Activated CD8-positive, alpha-beta memory T cell treated with anti-CD3 and anti-CD28 coated beads for 1 hour (primary cell): ENCODE measurements at places on chromosomes 12 and 14.
A peak's percentile ranks its signal among the peaks of the same experiment; 100 is the strongest.

DNA sequence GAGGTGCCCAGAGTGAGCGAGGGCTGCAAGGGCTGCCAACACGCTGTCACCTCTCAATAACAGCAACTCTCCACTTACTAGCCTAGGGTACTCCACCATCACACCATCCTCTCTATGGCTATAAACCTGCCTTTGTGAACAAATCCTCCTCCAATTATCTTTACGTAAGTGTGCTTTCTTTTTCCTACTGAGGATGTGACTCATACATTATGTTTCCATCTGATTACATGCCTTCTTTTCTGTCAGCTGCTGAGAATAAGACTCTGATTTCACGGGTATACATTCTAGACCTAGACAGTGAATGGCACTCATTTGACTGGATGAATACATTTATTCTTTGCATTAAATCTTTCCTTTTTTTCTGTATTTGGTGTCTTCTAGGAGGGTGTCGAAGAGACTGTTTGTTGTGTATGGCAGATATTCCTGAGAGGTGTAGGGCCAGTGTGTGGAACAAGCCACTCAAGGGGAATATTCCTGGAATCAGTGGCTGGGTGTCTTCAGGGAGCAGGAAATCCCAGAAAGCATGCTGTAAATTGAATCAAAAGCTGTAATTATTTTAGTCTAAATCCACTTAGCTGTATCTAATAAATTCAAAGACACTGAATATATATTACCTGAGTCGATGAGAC lies 327.3 kb upstream of the TMTC1 start:
- no peak for DNase-seq

DNA sequence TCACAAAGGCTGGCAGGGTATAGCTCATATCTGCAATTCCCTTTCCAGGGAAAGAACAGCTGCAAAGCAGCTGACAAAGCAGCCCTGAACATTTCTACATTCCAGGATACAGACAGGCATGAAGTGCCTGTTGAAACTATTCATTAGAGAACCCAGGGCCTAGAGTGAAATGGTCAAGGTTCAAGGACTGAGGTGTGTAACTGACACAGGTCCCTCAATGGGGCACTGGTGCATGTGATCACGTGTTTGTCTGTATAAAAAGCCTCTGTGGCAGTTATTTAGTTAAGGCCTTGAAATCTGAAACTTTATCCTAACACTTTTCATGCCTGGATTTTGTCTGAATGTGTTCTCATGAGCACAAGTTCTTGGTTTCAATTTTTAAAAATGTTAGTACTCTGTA lies 47.1 kb downstream of the GIT2 start:
- no peak for DNase-seq

- DNase-seq, result no peak
Measured at GRCh38 chr12:85642288-85642687, 193.9 kb downstream of the RASSF9 start.

DNA sequence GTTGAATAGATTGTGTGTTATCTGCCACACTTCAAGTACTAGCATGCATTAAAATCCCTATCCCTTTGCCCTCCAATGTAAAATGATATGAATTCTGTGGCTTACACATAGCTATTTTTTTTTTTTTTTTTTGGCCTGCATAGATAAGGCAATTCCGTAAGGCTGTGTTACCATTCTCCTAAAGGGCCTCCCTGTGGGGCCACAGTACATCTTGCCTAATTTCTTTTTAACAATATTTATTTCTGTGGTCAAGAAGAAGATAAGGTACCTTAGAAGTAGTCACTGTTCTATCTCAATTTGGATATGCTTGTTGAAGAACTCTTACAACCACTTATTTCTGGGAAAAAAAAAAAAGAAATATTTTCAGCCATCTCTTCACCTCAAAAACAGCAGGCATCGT lies 19.8 kb downstream of the FLRT2 start:
- no peak for DNase-seq

DNA sequence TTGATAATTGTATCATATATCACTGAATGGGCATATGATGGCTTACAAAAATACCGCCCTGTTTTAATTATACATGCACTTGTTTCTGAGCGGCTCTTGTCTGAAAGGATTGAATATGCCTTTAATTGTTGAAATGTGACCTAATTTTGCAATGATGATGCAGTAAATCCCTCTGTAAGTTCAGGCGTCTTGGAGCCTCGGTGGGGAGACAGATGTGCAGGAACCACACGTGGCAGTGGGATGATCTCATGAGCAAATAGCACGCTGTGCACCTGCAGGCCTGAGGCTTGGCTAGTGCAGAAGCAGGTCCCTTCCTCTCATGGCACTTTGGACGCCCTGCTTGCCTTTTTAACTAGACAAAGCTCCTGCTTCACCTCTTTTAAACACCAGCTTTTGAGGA lies 49.3 kb upstream of the ASPG start:
- DNase-seq, result no peak

DNA sequence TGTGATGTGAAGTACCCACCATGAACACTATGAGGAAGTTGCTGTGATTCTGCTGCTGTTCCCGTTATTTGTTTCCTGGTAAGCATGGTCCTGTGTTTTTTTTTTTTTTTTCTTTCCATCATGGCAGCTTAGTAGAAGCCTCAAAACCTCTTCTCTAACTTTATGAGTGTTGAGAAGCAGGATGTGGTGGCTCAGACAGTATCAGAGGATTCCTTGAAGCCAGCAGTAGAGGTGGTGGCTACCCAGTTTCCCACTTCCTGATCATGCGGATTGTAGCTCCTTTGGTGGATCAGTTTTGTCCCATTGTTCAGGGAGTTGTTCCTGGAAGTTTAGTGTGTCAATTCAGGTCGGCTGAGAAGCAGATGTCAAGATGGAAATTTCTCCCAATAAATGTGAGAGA lies 175.8 kb downstream of the ATP23 start:
- no peak for DNase-seq

DNA sequence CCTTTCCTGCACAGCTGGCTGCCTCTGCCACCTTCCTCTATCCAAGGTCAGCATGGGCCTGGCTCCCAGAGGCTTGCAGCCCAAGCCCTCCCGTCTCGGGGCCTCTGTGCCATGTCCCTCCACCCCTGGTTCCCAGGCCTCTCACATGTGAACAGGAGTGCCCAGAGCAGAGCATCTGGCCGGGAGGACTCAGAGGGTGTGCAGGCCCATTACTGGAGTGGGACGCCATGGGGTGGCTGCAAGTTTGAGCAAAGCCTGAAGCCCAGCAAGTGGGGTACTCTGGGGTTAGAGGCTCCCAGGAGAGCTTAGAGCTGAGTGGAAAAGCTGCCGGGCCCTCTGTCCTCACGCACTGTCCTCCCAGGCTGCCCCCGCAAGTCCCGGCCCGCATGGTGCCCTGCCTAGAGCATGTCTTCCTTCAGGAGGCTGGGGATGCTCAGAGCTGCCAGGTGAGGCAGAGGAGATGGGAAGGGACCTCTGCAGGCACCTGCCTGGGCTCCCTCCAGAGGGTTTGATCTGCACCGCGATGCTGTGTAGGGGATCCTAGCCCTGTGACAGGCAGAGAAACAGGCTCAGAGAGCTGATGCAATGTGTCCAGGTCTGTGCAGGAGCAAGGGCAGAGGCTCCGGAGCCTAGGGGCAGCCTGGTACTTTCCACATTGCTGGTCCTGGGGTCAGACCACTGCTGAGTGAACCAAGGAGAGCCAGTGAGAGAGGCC lies 39.8 kb downstream of the DIO3 start:
- DNase-seq, result no peak

GRCh38 chr14:93100100-93100499 lies 15.6 kb downstream of the ITPK1 start:
- no peak for DNase-seq

- DNase-seq, result no peak
Measured at GRCh38 chr14:37116933-37117849, 55.2 kb downstream of the SLC25A21 start.

DNA sequence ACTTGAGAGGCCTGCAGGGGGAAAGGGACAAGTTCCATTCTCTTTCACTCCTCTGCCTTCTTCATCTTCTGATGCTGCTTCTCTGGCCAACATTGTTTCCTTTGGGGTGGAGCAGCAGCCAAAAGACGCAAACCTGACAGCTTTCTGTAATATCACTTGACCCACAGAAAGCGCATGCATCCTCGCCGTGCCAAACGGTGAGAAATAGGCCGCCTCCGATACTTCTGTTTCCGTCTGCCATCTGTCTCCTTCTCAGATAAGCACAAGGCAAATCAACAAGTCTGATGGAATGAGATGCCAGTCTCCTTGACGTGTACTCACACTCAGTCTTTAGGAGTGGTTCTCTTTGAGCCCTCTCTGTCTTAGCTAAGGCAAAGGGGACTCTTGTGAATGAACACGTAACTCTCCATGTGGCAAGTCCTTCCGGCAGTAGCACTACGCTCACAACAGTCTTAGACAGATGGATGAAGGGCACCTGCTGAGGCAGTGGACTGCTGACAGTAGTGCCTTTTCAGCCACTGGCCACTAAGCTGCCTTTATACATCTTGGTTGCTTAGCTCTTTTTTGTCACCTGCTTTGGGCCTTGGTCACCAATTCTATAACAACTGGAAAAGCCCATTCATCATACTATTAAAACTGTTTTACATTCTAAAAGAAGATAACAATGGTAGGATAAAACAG lies 214.1 kb downstream of the FBXL14 start:
- DNase-seq, result no peak

GRCh38 chr12:121060149-121061001 lies 21.3 kb upstream of the OASL start:
- DNase-seq, result peak; percentile 41

DNA sequence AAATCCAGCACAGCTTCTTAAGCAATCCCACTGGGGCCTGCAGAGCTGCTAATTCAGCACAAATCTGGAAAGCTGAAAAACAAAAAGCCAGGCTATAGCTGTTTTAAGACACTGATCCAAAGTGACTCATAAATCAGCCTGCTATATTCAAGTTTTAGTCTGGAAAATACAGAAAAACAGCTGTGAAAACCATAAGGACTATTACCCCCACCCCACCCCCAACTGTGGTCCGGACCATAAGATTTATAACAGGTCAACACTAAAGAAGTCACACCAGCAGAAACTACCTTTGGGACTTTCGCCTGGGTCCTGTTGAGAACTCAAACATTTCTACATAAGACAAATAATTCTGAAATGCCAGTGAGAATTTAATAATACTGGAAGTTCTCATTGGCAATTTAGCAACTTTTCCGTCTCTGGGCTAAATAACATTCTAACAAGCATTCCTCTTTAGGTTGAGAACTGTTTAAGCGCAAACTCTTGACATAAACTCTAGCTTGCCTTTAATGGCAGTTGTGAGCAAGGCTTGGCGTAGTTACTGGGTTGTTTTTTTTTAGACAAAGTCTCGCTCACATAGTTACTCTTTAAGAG lies 3.3 kb downstream of the LRIG3 start:
- no peak for DNase-seq

DNA sequence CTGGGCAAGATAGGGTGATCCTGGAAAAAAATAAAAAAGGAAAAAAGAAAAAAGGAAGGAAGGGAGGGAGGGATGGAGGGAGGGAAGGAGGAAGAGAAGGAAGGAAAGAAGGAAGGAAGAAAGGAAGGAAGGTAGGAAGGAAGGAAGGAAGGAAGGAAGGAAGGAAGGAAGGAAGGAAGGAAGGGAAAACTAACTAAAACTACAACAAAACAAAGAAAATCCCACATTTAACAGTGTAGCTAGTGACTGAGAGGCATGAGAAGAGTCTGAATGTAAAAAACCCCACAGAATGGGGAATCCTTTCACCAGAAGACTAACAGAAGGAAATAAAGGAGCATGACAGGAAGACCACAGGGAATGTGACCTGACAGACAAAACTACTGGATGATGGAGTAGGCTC lies 345.7 kb downstream of the NOVA1 start:
- no peak for DNase-seq

- no peak for DNase-seq
Measured at GRCh38 chr12:128903236-128903635, 50.0 kb downstream of the GLT1D1 start.

- DNase-seq, result no peak
Measured at GRCh38 chr12:31362759-31363415, 36.9 kb upstream of the SINHCAF start.

GRCh38 chr12:3009780-3010179 lies 50.6 kb downstream of the TEAD4 start:
- no peak for DNase-seq

DNA sequence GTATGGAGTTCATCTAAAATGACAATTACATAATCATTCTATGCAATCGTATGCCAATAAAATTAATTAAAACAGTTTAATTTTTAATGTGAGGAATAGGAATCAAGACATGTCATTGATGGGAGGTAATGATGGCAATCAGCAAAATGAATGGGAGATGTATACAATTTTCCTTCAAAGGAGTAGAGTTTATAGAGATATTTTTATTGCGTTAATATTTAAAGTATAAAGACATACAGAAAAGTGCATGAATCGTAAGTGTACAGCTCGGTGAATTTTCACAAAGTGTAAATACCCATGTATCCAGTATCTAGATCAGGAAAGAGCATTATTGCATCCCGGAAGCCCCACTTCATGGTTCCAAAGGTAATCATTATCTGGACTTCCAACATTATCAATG lies 1.2 kb downstream of the MIPOL1 start:
- no peak for DNase-seq

GRCh38 chr14:58813745-58814144 lies 176.0 kb downstream of the DACT1 start:
- no peak for DNase-seq

DNA sequence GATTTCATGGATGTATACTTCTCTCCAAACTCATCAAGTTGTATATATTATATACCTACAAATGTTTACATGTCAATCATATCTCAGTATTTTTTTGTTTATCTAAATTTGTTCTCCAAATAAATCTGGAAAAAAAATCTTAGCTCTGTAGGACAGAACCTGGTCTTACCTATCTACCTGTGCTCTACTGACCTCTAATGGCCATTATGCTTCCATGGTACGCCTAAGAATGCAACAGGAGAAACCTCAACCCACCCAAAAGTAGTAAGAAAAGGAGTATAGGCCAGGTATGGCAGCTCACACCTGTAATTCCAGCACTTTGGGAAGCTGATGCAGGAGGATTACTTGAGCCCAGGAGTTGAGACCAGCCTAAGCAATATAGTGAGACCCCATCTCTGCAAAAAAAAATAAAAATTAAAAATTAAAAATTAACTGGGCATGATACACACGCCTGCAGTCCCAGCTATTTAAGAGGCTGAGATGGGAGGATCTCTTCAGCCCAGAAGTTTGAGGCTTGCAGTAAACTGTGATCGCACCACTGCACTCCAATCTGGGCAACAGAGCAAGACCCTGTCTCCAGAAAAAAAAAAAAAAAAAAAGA lies 8.7 kb downstream of the OR11H4 start:
- no peak for DNase-seq

DNA sequence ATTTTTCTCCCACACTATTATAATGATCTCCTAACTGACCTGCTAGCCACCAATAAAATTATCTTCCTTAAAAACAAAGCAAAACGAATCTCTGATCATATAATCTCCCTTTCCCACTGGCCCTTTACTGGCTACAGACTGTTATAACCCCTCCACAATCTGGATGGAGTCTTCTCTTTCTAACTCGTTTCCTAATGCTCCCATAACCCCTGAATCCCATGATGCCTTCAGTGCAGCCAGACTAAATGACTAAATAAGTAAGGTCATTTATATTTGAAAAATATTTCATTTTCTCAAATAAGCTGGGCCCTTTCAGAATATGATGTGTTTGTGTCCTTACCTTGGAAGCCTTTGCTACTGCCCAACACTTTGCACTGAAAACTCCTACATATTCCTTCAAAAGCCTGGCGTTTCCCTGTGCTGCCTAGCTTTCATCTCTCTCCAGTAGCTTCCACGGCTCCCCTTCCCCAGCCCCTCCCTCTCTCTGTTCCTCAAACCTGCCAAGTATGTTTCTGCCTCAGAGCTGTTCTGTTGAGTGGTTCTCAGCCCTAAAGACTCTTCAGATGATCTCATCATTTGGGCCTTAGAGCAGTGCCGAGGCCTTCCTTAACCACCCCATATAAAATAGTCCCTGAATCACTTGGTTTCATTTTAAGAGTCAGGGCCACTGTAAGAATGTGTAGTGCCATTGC lies 91.7 kb downstream of the MYRFL start:
- DNase-seq, result no peak
